ENCODE measurements at places on chromosomes 4 and X.

GRCh38 chrX:81411517-81411916 lies 209.6 kb downstream of the SH3BGRL start:
- no peak for DNase-seq

GRCh38 chrX:139475432-139475831 lies 55.1 kb upstream of the F9 start:
- DNase-seq: peak; percentile 14

DNA sequence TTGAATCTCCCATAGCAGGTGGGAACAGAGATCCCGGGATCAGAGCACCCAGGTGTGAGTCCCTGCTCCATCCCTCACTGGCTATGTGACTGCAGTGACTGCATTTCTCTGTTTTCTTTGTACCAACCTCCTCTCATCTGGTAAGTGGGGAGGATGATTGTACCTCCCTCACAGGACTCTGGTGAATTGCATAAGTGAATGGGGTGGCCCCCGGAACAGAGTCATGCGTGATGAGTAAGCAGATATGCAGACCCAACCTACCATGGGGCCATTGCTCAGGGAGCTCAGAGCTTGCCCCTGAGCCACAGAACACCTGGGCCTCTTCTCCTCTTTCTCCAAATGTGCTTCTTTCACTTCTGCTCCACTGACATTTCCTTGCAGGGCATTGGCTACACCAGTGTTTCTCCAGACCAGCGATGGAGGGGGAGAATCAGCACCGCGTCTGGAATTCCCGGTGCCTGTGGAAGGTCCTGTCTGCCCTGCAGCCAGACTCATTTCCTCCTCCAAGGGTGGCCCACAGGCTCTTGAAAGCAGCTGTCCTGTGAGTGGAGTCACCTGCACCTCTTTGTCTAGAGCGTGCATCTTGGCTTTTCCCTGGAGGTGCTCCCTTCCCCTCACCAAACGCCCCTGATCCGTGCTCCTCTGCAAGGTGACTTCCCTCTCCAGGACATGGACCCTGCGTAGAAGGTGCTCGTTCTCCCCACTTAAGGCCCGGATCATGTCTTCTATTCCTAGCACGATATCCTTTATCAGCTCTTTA lies 30.0 kb downstream of the C4orf50 start:
- DNase-seq: no peak

DNA sequence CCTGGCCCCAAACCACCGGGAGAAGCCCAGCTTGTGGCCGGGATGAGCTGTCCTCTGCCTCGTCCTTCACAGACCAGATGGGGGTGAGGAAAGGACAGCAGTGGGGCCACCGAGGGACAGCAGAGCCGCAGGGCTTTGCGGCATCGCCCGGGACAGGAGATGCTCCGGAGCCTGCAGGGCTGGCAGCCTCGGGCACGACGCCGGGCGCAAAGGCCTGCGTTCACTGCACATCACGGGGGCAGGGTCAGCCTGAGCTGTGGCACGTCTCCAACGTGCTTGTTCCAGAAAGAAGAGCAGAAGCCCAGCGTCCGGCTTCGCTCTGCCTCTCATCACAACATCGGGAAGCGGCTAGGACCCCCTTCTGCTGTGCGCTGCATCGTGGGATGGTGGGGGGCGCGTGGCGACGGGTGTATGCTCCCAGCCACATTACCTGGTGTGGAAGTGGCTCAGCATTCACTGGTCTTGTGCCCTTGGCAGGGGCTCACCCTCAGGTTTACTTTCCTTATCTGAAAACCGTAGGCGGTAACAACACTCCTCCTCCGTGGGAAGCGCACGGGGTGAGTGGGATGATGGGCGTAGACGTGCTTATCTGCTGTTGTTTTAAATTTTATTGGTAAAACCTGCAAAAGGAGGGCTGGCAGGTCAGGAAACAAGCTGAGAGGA lies 7.4 kb downstream of the TADA2B start:
- DNase-seq: no peak

DNA sequence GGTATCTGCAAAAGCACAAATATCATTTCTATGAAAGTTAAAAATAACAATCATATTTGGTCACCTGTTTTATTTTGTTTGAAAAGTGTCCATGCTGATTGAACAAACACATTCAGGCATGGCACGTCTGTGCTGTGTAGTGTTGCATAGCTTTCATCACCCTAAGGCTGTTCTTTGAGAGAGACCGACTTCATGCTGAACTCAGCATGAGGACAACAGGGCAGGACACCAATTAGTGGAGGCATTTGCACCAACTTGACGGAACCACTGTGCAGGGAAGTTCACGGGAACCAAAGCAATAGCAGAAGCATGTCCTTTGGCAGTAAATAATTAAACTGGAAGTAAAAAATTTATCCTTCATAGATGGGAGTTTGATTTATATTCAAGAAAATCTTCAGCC lies 158.4 kb upstream of the SLC7A11 start:
- no peak for DNase-seq

GRCh38 chr4:172061204-172061603 lies 248.0 kb downstream of the GALNTL6 start:
- DNase-seq: no peak

DNA sequence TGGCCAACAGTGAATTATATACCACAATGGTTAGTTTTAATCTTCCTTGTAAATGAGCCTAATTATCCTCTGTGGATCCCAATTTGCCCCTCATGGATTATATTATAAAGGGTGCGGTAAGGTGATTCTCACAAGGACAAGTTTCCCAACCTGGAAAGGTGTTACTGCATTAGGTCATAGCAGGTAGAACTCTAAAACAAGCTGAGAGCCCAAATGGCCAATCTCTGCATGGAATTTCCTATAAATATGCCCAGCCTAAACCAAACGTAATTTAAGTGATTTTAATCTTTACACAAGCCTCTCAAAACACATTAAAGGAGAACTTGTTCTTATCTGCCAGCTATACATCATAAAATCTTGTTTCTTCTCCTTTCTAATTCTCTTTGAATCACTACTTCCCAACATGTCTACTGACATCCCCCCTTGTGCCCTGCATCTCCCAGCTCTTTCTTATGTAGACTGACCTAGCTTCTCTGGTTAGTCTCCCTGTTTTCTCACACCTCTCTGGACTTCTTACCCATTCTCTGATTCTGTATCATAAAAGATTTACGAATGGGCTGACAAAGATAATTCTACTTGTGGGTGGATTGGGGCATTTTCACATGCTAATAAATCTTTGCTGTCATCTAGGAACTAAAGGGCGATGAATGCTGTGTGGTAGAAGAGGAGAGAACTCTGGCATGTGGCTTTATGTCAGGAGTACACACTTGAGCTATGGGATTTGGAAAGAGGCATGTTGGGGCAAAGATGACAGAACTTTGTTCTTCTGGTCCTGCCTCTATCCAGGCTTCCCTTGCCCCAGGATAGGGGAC lies 94.3 kb upstream of the PGRMC2 start:
- no peak for DNase-seq

DNA sequence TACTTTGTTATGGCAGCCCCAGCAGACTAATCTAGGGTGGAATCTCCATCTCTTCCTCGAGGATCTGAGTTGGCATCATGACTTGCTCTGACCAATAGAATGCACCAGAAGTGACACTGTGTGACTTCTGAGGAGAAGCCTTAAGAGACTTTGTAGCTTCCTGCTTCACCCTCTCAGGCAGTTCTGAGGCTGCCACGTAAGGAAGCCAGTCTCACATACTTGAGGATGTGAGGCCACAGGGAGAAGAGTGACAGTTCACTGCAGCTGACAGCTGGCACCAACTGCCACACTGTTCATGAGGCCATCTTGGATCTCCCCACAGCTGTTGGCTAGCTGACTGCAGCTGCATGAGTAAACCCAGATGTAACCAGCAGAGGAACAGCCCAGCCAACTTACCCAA lies 29.3 kb upstream of the BCOR start:
- DNase-seq: peak; percentile 51

DNA sequence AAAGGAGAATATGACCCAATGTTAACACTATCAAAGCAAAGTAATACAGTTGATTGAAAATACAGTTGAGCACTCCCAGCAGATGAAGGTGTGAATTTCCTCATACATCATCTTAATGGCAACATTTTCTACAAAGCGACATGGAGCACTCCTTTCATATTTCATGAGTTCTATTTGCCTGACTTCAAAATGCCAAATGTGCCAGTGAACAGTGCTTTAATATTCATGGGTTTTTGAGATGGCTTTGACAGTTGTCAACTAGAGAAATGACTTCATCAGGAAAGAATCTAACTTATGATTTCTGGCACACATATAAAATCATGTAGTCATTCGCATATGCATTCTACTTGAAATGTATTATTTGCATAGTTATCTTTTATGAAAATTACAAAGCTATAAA lies 222.4 kb downstream of the GALNTL6 start:
- DNase-seq: no peak

DNA sequence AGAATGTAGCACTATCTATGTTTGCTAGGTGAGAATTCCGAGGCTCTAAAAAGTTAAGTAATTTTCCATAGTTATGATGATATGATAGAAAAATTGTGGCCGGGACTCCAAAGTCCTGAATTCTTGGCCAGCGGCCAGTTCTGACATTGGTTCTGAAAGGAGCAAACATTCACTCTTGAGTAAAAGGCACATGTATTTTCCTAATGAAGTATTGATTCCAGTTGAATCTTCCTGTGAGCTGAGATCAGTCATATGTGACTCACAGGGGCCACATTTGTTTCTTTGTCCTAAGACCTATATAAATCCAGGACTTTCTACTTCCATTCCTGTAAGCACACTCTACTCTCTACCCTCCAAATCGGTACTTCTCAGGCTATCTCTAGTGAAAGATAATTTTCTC lies 349.9 kb downstream of the BMPR1B start:
- no peak for DNase-seq

DNA sequence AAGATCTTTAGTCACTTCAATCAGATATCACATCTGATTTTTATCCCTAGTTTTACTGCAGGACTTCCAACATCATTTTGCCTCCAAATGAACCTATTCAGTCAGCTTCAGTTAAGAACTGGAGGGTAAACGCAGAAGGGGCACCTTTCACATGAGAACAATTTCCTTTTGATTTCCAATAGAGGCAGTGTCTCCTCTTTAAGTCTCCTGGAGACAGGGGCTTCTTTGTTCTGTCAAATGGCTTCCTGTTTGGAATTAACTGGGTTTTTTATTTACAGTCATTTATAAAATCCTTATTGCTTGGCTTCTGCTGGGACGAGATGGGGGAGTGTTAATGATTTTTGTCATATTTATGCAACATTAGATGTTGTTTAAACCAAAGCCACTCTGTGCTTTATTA lies 164.0 kb downstream of the STK32B start:
- DNase-seq: no peak

DNA sequence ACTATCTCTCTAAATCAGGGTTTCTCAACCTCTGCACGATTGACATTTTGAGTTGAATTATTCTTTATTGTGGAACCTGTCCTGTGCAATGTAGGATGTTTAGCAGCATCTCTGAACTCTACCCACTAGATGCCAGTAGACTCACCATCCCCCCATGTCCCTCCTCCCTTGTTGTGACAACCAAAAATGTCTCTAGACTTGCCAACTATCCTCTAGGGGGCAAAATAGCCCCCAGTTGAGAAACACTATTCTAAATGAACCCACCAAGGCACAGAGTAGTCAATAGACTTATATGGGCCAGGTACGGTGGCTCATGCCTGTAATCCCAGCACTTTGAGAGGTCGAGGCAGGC lies 49.1 kb upstream of the GAB1 start:
- DNase-seq: no peak

GRCh38 chr4:38390969-38391545 lies 272.9 kb upstream of the KLF3 start:
- no peak for DNase-seq

GRCh38 chrX:87370865-87371264 lies 146.7 kb upstream of the KLHL4 start:
- no peak for DNase-seq

- no peak for DNase-seq
Observed at GRCh38 chr4:77199276-77199675, 42.3 kb downstream of the CCNG2 start.

DNA sequence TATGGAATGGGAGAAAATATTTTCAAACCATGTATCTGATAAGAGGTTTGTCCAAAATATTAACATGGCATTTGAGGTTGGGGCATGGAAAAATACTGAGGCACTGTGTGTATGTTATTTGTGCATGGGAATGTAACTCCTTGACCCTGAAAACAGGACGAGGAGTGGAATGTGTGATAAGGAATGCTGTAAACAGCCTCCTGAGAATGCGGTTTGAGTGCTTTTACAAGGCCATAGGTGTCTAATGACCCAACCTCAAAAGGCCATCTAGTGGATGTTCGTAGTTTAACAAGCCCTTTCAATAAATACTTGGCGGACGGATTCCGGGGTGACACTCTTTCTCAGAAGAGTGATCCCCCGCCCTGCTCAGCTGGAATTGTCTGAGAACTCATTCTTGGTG lies 162.9 kb upstream of the USP9X start:
- DNase-seq: peak; percentile 53

All from KBM-7 (cell line).